Inflammatory macrophage treated with lipopolysaccharide for 4 hours (primary cell): ENCODE measurements at places on chromosomes 16 and 17.

- DNase-seq, result peak; percentile 25
Measured at GRCh38 chr16:56856876-56857447, 8.0 kb upstream of the SLC12A3 start.

DNA sequence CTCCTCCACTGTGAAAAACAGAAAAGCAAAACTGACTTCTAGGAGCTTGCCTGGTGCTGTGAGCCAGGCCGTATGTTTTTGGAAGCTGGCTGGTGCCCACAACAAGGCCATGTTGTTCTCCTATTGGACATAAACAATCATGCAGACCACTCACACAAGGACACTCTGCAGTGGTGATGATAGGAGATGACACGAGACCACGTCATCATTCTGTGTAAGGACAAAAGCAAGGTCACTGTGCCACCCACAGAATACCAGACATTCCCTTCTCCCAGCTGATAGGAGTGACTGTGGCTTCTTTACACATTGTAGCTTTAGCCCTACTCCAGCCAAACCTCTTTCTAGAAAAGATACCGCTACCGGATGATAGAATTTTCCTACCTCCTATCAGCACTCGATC is 47.7 kb upstream of the LCMT1 start:
- DNase-seq, result peak; percentile 51

DNA sequence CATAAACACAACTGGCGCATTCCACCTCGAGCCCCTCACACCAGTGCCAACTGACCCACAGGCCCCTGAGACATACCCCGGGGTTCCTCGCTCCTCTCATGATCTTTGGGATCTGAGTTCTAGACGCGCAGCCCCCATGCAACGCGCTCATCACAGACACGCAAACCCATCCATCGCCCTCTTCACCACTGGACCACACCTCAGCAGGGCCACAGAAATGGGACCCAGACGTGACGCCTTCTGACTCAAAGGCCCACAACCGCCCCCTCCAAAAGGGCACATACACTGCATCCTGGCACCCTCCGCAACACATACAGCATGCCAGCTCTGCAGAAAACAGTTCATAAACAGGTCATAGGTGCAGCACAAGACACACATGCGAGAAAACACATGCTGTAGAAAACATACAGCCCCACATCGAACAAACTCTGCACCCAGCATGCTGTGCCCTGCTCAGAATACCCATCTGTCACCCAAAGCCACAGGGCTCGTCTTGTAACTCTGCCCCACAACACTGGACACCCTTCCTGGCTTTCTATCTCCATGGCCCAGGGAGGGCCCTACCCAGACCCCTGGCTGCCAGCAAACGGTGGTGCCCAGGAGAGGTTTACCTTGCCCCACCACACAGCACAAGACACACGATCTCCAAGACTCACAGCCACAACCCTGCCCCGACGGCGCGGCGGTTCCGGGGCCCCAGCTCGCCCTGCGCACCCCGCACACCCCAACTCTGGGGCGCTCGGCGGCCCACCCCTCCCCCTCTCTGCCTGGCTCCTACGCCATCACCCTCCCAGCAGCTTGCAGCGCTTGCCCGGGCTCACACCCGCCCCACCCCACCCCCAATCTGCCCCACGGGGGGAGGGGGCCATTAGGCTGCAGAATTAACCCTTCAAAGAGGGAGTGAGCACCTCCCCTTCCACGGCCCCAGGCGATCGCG is 887 bp downstream of the ZBTB4 start:
- no peak for DNase-seq

DNA sequence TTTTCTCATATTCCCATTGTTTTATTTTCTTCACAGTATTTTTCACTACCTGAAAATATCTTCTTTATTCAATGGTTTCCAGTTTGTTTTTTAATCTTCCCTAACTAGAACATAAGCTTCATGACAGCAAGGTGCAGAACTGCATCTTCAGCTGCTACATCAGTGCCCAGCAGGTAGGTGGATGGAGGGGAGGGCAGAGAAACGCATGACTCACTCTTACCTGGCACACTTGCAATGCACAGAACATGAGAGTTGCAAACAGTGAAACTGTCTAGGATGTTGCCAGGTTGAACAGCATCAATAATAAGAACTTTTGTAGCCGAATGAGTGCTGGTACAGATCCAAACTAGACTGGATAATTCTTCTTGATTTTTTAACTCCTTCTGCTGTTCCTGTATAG is 127.1 kb downstream of the SPAG9 start:
- no peak for DNase-seq

DNA sequence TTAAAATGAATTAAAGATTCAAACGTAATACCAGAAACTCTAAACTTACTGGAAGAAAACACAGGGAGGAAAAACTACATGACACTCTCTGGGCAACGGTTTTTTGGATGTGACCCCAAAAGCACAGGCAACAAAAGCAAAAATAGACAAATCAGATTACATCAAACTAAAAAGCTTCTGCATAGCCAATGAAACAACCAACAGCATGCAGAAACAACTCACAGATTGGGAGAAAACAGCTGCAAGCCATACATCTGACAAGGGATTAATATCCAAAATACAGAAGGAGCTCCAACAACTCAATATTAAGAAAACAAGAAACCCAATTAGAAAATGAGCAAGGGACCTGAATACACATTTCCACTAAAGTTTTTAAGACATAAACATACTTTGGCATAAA is 69.2 kb upstream of the ALOX12 start:
- no peak for DNase-seq

- DNase-seq, result peak; percentile 54
Measured at GRCh38 chr16:3856367-3857141, 24.0 kb downstream of the CREBBP start.

GRCh38 chr17:66950886-66951604 is 13.5 kb upstream of the CACNG4 start:
- DNase-seq, result peak; percentile 18

GRCh38 chr17:12554251-12554650 is 111.4 kb upstream of the MYOCD start:
- no peak for DNase-seq

- DNase-seq, result no peak
Measured at GRCh38 chr16:51994597-51994996, 552.3 kb downstream of the TOX3 start.

GRCh38 chr17:871751-872519 is 89.8 kb downstream of the MRM3 start:
- no peak for DNase-seq

DNA sequence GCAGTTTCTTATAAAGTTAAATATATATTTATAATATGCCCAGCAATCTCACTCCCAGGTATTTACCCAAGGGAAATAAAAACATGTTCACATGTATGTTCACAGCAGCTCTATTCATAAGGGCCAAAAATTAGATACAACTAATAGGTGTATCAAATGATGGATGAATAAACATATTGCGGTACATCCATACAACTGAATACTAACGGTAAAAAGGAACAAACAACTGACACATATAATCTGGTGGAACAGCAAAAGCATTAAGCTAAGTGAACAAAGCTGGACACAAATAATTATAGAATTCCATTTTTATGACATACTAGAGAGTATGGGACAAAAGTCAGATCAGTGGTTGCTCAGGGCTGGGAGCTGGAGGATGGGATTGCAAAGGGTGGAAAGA is 74.7 kb downstream of the CACNG1 start:
- DNase-seq, result no peak

- peak; percentile 37 for DNase-seq
Measured at GRCh38 chr17:72725433-72726068, 366.9 kb downstream of the SLC39A11 start.

DNA sequence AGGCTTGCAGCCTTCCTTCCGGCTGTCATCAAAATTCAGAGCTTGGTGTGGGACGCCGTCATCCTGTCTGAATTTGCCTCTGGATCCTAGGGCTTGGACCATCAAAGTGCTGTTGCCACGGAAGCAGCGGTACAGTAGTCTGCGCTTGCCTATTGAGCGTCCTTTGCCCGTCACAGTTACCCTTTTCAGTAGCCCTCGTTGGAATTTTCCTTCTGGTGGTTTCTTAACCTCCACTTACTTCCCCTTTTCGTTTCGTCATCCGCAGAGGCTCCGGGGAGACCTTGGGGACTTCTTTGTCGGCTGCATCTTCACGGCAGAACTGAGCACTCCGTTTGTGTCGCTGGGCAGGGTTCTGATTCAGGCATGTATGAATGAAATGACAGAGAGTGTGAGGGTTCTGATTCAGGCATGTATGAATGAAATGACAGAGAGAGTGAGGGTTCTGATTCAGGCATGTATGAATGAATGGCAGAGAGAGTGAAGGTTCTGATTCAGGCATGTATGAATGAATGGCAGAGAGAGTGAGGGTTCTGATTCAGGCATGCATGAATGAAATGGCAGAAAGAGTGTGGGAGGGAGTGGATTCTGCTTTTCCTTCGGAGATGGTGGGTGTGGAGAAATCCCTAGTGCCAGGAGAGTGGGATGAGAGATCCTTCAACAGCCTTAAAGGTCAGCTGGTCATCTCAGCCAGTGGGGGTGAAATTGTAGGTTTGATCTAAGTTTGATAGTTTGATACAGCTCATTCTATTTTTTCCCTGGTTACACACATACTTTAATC is 8.0 kb downstream of the TLCD3A start:
- DNase-seq, result peak; percentile 95

DNA sequence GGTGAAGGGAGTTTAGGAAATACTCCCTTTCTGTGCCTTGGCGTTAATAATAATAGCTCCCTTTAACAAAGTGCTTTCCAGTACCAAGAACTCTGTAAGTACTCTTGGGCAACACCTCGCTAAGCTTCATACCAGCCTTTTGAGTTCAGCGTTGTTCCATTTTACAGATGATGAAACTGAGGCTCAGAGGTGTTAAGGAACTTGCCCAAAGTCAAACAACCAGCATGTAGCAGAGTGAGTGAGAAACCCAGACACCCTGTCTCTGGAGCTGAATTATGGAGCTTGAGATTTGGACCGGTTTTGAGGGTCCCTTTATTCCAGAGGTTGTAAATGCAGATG is 607 bp downstream of the KATNIP start:
- no peak for DNase-seq

GRCh38 chr17:83100220-83100852 is 20.9 kb downstream of the METRNL start:
- DNase-seq, result peak; percentile 17

DNA sequence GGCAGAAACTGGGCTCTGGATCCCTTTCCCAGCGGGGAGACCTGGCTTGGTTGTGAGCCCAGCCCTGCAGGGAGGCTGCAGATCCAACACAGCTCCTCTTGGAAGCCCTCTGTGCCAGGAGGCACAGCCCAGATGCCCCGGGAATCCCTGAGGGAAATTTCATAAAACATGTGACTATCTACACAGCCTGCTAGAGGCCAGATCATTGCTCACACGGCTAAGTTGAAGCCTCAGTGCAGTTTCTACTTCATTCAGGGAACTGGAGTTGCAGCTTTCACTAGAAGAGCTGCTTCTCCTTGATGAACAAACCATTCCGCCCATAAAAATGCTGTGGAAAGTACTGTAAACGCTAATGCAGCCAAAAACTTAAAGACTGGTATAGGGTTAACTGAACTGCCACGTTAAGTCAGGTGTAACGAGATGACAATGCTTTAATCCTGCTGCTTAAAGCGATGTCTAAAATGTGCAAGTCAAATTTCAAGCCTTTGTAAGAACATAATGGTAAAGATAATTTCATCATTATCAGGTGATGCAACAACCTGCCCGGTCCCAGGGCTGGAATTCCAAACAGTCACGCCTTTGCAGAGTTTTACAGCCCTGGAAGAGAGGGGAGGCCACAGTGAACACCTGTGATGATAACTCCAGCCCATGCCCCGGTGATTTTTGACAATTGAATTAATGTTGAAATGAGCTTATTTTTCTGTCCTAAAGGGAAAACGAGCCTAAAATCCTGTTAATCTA is 172.5 kb downstream of the ZFHX3 start:
- peak; percentile 68 for DNase-seq

DNA sequence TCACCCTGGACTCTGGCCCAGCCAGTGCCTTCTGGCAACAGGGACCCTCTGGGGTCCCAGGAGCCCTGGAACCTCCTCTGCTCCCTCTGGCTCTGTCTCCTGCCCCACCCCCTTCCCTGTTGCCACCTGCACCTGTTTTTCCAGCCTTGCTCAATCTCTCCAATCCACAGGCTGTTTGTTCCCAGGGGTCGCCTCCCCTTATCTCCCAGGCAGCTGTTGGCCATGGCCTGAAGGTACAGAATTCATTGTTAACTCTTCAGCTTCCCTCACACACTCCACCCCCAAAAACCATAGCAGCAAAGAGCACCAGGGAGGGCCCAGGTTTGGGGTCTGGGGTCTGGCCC is 39.3 kb upstream of the TOB1 start:
- no peak for DNase-seq

GRCh38 chr16:58299757-58300349 is 5.0 kb upstream of the PRSS54 start:
- DNase-seq, result peak; percentile 13

- peak; percentile 86 for DNase-seq
Measured at GRCh38 chr16:53099318-53100130, 44.7 kb downstream of the CHD9 start.

DNA sequence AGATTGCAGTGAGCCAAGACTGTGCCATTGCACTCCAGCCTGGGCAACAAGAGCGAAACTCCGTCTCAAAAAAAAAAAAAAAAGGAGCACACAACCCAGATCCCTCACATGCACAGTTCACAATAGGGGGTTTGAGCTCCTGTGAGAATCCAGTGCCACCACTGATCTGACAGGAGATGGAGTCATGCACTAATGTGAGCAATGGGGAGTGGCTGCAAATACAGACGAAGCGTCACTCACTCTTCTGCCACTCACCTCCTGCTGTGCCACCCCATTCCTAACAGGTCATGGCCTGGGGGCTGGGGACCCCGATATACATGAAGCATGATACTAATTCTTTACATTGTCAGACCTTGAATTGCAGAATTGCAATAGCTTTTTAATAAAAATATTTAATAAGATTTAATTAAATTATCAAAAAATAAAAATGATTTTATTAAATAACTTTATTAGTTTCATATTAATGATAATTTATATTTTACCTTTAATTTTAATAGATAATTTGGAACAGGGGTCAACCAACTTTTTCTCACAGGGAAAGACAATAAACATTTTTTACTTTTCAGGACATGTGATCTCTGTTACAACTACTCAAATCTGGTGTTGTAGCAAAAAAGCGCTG is 171.4 kb downstream of the COPRS start:
- no peak for DNase-seq

DNA sequence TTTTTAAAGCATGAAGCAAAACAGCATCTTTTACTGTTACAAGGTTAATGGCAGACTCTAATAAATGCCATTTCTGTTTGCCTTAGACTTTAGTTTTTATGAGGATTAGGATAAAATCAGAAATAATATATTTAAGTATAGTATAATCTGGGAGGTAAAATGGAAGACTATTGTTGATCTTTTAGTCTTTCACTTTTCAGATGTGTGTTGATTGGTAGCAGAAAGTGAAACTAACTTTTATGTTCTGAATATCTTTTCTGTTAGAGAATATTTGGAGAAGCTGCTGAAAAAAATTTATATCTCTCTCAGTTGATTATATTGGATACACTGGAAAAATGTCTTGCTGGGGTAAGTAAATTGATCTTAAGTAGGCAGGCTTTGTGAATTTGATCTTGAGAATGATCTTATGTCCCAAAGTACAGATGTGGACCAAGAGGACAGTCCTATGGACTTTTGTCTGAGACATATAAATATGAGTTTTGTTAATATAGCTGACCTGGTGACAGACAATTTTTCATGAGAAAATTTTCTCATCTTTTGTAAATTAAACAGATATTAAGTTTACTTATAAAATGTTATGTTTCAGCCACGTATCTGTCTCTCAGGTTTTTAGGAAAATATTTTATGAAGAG is 64.1 kb downstream of the NF1 start:
- DNase-seq, result peak; percentile 12
